Bronchial epithelial cell (primary cell): ENCODE measurements at places on chromosomes 3 and 15.
A peak's percentile ranks its signal among the peaks of the same experiment; 100 is the strongest.

- DNase-seq = no peak
These were observed 103.6 kb upstream of the BFSP2 start for GRCh38 chr3:133295944-133296917.

DNA sequence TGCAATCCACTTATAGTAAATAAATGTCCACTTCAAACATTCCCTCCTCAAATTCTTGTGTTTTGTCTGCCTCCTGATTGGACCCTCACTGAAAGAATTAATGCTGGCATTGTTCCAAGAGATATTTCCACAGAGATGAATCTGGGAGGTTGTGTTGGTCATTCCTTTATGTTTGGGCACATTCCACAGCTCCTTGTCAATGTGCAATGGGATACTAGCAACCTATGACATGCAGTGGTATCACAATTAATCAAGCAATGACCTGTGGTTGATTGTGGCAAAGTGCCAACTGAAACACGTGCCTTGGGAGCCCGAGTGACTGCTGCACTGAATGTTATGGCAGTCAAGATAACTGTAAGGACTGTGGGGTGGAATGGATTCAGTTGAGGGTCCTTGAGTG is 55.0 kb upstream of the SNRPN start:
- no peak for DNase-seq

DNA sequence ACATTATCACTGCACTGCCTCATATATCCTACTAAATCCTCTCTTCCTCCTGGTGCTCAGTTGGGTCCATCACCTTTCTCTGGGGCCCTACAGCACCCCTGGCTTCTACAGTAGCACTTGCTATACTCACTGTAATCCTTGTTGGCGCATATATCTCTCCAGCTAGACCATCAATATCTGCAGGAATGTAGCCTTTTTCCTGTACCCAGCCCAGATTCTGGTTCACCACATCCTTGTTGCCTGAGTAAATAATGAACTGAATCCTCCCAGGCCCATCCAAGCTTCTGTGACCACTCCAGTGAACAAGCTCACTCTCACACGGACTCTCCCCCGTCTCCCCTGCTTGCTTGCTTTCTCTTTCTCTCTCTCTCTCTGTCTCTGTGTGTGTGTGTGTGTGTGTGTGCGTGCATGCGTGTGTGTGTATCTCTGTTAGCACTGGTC is 62.5 kb upstream of the LIPC start:
- no peak for DNase-seq

GRCh38 chr3:188553569-188553968 is 399.6 kb downstream of the LPP start:
- no peak for DNase-seq

GRCh38 chr3:82587174-82587573 is 825.7 kb upstream of the GBE1 start:
- no peak for DNase-seq

DNA sequence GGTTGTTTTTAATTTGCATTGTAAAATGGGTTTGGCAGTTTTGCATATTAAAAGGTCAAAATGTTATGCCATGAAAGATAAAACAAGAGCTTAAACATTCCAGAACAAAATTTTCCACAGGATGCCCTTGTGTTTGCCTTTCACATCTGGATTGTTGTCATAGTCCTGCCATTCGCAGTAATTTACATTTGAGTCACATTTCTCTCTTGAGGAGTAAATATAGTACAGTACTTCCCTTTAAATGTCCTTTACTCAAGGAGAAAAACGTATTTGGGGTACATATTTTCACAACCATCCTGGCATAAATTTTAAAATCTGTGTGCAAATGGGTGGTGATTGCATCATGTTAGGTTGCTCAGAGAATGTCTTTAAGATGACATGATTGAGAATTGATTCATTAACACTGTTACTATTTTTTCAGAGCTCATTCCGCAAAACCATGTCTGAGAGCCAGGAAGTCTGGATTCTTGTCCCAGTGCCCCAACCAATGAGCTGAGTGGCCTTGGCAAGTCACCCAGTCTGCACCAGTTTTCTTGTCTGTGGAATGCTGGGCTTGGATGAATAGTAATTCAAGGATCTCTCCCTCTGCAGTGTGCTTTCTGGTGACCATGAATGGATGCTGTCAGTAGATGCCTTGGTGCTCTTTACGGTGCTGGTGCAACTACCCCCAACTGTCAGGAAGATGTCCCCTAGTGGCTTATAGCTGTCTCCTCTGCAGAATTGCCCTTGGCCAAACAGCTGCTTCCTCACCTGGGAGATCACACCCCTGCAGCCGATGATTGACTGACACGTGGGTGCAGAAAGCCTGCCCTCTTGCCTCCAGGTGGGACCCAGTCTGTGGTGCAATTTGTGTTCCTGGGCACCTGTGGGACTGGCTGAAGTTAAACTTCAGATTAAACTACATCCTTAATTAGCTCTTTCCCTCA is 43.0 kb downstream of the ABHD5 start:
- peak; percentile 28 for DNase-seq

DNA sequence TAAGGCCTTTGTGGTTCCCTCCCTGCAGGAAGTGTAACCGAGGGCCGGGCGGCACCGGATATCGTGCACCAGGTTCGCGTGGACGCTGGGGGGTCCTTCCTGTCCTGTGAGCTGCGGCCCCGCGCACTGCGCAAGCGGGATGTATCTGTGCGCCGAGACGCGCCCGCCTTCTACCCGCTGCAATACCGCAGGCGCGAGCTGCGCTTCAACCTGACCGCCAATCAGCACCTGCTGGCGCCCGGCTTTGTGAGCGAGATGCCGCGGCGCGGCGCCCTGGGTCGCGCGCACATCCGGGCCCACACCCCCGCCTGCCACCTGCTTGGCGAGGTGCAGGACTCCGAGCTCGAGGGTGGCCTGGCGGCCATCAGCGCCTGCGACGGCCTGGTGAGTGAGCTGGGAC is 35.9 kb downstream of the SAXO2 start:
- no peak for DNase-seq

DNA sequence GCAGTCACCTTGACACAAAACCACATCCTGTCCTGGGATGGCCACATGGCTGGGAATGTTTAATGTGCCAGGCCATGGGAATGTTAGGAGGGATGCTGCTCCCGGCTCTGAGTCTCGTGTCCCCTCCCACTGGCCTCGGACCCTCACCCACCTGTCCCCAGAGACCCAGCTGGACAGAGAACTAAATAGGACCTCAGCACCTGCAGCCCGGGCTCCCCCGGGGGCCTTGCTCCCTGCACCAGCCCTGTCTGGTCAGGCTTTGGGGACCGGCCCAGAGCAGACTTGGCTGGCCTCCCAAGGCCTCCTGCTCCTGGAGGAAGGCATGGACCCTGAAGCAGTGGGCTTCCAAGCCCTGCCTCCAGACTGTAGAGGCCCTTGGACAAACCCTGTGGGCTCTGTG is 100.0 kb upstream of the IQSEC1 start:
- no peak for DNase-seq

GRCh38 chr3:98095882-98096281 is 8.9 kb downstream of the OR5AC2 start:
- DNase-seq = peak; percentile 7

GRCh38 chr15:33872416-33873106 is 95.7 kb upstream of the CHRM5 start:
- no peak for DNase-seq

- no peak for DNase-seq
These were observed 15.8 kb downstream of the ESYT3 start for GRCh38 chr3:138450181-138450580.

- DNase-seq = no peak
These were observed 50.1 kb downstream of the RYR3 start for GRCh38 chr15:33360886-33361285.

DNA sequence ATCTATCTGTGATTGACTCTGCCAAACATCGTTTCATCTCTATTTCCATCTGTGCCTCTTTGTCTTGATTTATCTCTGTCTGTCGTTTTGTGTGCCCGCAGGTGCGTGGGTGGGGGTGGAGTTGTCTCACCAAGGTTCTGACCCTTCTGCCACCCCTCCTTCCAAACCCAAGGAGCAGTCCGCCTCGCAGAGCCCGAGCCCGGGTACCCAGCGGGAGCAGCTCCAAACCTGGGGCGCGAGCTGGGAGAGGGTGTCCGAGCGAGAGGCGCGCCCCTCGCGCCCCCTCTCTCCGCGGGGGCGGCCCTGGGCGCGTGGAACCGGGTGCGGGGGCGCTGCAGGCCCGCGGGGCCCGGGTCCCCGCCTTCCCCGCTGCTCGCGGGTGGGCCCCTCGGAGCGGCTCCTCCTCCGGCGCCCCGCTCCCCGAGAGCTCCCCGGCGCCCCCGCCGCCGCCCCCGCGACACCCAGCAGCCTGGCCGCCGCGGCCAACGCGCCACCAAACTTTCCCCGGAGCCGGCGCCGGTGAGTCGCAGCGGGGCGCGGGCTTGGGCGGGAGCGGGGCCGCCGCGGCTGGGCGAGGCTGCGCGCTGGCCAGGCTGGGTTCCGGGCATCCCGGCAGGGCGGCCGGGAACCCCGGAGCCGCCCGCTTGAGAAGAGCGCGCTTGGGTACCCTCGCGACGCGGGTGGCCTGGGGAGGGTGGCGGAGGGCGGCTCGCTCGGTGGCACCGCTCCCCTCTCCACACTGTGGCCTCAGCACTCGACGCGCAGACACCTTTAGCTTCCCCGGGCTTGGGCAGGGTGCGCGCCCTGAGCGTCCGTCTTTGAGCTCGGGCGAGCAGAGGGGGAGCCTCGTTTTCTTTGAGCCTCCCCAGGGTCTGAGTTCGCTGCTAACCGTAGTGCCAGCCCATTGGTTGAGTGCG is at the start of gene HRH1:
Gene HRH1, plus strand, starts transcription at position 458 of the 917 bp plus-strand sequence. CDS start 104,545 bp downstream, outside the sequence.
- DNase-seq = no peak

GRCh38 chr15:83685916-83686332 is 32.0 kb downstream of the ADAMTSL3 start:
- no peak for DNase-seq

GRCh38 chr15:84818261-84819131 is 1.3 kb downstream of the ALPK3 start:
- peak; percentile 40 for DNase-seq

GRCh38 chr3:67484085-67484484 is 170.3 kb downstream of the SUCLG2 start:
- no peak for DNase-seq

DNA sequence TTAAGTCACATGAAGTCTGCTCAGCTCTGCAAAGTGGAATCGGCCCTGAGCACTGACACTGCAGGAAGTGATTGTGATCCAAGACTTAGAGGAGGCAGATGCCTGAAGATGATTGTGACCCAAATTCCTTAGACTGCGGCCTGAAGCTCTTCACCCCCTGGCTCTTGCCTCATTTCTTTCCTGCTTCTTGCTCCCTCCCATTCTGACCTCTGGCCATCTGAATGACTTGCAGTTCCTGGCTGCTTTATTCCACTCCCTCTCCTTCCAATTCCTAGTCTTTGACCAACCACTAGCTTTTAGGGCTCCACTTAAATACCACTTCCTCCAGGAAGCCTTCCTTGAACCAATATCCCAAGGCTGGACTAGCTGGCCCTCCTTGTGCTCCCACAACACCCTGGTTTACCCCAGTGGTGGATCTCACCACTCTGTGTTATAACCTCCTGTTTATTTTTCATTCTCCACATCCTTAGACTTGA is 9.9 kb upstream of the EPB42 start:
- no peak for DNase-seq

DNA sequence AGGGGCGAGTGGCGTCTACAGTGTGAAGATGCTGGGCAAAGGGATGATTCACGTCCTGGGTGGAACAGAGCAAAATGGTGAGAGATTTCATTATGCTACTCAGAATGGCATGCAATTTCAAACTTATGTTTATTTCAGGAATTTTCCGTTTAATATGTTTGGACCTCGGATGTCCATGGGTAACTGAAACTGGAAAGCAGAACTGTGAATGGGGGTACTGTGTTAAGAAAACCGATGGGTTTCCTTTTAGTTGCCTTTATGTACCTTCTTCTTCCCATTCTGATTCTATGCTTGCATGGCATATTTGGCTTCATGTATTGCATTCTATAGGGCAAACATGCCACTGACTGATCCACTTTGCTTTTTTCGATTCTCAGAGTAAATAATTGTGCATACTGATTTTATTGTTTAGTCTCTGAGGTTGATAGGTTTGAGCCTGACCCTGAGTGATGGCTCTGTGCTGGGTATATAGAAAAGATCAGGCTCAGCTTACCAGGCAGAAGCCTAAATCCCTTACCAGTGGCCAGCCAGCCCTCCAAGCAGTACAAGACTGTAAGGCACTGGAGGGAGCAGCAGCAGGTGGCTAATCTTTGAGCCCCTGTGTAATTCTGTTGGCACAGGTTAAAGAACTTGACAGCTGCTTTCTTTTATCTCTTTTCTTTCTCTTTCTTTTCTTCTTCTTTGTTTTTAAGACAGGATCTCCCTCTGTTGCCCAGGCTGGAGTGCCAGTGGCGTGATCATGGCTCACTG is 4.5 kb downstream of the QTRT2 start:
- DNase-seq = no peak

- DNase-seq = no peak
These were observed 5.1 kb upstream of the DNAAF4 start for GRCh38 chr15:55513152-55513551.

GRCh38 chr3:52246264-52246620 is 683 bp downstream of the PPM1M start:
- no peak for DNase-seq

DNA sequence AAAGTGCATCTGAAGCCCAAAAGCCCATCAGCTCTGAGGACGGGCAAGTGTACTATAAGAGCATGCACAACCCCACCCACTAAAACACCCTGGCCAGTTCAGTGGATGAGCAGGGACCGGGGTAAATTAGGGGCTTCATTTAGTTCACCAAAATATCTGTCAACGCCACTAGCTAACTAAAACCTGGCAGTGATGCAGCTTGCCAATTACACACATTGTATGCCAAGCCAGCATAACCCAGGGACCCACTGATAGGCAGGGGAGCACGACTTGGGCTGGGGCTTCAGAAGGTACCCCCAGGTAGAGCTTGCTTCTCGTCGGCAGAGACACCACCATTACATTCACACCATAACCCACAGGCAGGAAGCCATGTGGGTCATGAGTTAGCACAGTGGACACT is 47.0 kb downstream of the PTPN23 start:
- no peak for DNase-seq

DNA sequence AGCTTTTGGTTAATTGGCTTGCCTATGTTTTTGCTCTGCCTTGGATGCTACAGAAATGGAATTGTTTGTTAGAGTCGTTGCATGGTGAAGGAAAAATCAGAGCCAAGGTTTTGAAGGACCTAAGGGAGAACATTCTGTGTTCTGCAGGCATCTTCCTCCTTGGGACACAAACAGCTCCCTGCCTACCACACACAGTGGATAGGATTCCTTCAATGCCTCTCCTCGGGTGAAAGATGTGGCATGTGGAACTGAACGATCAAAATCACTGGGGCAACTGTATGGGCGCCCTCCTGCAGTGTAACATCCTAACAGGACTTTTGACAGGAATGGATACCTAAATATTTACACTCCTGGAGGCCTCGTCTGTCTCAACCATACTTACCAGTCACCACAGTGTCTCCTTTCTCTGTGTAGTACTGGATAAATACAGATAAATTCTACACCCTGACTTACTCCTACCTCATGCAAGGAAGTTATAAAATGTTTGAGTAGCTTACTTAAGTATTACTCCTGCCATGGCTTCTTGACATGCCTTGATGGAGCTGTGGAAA is 100.6 kb downstream of the LPP start:
- no peak for DNase-seq

DNA sequence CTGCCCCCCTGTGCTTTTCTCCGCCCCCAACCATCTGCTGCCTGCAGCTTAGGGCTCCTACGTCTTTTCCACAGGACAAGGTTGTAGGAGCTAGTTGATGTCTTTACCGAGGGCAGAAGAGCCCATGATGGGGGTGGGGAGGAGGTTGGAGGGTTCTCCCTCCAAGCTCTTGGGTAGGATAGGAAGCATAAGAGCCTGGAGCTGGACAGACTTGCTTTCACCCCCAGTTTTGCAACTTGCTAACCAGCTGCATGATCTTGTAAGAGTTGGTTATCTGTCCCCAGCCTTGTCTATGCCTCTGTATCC is 856 bp downstream of the ABCF3 start:
- DNase-seq = no peak

- no peak for DNase-seq
These were observed 17.4 kb upstream of the ITGA11 start for GRCh38 chr15:68449389-68449788.
